DMS53 (cell line): ENCODE measurements at places on chromosomes 1 and 21.

DNA sequence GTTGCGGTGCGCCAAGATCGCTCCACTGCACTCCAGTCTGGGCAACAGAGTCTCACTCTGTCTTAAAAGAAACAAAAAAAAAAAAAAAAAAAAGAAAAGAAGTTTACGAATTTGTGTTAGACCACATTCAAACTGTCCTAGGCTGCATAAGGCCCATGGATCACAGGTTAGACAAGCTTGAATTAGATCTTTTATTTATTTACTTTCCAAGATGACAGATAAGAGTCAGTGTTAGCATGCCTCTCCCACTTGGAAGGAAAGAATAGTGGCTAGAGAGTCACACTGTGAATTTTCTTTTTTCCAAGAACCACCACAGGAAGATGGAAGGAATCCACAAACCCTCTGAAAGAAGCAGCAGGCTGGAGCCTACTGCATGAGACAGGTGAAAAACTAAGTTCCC is 29.3 kb downstream of the NSL1 start:
- no peak for DNase-seq

GRCh38 chr1:97066860-97067259 is 345.3 kb downstream of the PTBP2 start:
- DNase-seq: no peak

- DNase-seq: no peak
Observed at GRCh38 chr1:206105464-206105995, 11.7 kb downstream of the AVPR1B start.

DNA sequence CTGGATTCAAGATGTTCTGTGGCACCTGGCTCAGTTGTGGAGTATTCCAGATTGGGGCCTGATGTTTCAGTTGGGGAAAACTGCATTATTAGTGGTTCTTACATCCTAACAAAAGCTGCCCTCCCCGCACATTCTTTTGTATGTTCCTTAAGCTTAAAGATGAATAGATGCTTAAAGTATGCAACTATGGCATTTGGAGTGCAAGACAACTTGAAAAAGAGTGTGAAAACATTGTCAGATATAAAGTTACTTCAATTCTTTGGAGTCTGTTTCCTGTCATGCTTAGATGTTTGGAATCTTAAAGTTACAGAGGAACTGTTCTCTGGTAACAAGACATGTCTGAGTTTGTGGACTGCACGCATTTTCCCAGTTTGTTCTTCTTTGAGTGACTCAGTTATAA is 7.2 kb downstream of the FPGT start:
- no peak for DNase-seq

GRCh38 chr1:84078108-84078841 is 65.8 kb upstream of the PRKACB start:
- DNase-seq: peak; percentile 81

GRCh38 chr21:46159841-46160656 is 4.7 kb upstream of the FTCD start:
- no peak for DNase-seq

- DNase-seq: peak; percentile 95
Observed at GRCh38 chr1:154335025-154335714, 9.8 kb downstream of the ATP8B2 start.

GRCh38 chr1:164950541-164950986 is 391.6 kb downstream of the PBX1 start:
- no peak for DNase-seq

GRCh38 chr1:1347663-1348419 is 1.4 kb downstream of the DVL1 start:
- peak; percentile 52 for DNase-seq

- no peak for DNase-seq
Observed at GRCh38 chr1:15810073-15810472, 2.6 kb upstream of the UQCRHL start.

DNA sequence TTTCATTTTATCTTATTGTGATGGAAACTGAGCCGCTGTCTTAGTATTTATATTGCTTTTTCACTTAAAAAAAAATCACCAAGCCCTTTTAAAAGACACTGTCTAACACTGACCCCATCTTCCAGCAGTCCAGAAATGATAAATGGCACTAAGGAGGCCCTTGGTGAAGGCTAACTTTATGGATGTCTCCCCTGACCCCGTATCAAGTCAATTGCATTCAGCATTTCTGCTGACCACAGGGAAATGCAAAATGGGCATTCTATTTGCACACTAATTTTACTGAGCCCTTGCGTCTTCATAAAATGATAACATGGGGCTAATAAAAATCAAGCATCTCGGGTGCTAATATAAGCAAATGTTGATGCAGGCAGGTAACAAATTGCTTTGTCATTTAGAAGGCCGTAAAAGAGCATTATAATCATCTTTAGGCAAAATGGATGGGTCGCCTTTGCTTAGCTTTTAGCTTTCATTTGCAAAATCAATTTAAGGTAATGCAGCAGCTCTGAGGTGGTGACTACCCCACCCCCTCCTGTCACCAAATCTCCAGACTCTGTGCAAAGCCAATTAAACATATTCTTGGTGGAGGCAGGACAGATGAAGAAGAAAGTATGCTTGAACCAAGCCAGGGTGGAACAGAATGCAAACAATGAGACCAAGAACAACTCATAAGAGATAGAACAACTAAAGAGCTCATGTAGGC is 110.8 kb downstream of the BEND5 start:
- no peak for DNase-seq

GRCh38 chr1:160144921-160145320 is 6.5 kb upstream of the ATP1A4 start:
- DNase-seq: no peak

- peak; percentile 41 for DNase-seq
Observed at GRCh38 chr1:63155437-63155836, 166.9 kb upstream of the FOXD3 start.
